ENCODE measurements at places on chromosomes 3 and 15.
A peak's percentile ranks its signal among the peaks of the same experiment; 100 is the strongest.

DNA sequence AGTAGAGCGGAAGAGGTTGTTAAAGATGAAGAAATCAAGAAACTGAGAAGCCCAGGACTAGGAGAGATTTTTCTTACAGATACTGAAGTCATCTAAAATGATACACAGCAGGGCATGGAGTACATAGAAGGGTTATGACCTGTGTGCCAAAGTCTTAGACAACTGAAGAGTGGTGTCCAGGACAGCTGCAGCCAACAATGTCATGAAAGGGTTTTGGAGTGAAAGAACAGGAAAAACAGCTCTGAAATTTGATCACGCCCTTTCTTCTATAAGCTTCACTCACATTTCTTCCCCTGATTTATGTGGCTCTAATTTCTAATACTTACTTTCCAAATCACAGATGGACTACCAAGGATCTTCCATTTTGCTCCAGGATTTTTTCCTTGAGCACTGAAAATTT, 3.0 kb downstream of the CFAP20DC start:
- no peak for DNase-seq

DNA sequence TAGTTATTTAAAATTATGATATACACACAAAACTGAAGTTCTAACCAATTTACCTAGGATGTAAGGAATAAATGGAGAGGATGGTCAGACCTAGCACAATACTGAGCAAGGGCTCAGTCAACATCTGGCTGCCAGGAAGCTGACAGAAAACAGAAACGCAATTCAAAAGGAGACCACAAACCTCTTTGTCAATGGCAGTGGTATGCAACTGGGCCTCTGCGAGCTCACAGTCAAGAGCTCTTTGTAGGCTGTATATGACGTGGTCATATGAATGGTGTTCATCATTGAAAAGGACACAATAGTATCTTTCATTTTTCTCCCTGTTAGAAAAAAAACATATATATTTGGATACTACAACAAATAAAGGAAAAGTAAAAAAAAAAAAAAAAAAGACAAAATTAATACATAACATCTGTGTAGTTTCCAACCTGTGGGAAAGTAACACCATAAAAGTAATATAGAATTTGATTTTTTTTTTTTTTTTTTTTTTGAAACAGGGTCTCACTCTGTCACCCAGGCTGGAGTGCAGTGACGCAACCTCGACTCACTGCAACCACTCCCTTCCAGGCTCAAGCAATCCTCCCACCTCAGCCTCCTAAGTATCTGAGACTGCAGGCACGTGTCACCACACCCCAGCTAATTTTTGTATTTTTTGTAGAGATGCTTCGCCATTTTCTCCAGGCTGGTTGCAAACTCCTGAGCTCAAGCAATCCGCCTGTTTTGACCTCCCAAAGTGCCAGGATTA, 37.9 kb downstream of the UBR1 start:
- DNase-seq = peak; percentile 67

GRCh38 chr15:101020451-101020850, 101.3 kb downstream of the LRRK1 start:
- DNase-seq = no peak

DNA sequence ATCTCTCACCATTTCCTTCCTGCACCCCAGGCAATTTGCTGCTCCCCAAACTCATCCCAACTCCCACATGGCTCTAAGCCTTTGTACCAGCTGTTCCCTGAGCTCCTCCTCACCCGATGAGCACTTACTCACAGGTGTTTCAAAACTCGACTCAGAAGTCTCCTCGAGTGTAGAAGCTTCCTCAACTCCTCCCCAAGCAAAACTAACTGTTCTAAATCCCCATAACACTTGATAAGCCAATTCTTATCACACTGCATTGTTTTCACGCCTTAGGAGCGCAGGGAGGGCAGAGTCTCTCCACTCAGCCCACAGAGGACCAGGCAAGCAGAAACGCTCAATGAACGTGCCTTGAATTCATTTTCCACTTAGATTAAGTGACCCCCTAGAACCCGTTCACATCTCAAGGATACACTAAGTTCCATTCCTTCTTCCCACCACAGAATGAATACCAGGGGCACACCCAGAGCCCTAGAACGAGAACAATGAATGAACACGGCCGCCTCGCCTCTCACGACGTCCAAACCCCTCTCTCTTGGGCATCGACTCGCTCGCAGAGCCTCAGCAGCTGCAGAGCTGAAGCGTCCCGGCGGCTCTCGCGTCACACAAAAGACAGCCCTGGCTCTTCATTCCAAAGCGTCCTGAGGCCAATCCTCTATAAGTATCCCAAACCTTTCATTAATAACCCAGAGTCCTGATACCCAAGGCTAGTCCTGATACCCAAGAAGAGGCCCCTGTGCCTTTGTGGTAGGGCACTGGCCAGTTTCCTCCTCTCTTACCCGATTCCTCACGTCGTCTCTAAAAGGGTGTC, 1.1 kb downstream of the RAF1 start:
- DNase-seq = peak; percentile 42

- peak; percentile 69 for DNase-seq
Observed at GRCh38 chr3:187112934-187113793, 26.1 kb downstream of the RPL39L start.

GRCh38 chr3:87792534-87793336, 266.1 kb downstream of the CGGBP1 start:
- DNase-seq = no peak

DNA sequence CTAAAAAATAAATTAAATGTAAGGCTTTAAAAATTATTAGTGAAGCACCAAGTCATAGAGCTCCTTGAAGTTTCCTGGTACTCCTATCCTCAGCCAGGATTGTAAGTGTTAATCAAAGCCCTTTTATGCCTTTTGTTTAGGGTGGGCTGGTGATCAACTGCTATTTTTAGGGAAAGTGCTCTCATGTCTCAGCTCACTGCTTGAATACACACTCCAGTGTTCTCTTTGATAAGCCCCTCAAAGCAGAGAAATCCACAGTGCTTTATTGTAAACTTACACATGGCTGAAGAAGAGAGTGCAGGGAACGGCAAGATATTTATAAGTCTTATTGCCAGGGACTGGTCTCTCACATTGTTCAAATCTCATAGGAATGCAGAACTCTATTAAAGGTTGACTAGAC, 156.4 kb upstream of the AZI2 start:
- DNase-seq = no peak

DNA sequence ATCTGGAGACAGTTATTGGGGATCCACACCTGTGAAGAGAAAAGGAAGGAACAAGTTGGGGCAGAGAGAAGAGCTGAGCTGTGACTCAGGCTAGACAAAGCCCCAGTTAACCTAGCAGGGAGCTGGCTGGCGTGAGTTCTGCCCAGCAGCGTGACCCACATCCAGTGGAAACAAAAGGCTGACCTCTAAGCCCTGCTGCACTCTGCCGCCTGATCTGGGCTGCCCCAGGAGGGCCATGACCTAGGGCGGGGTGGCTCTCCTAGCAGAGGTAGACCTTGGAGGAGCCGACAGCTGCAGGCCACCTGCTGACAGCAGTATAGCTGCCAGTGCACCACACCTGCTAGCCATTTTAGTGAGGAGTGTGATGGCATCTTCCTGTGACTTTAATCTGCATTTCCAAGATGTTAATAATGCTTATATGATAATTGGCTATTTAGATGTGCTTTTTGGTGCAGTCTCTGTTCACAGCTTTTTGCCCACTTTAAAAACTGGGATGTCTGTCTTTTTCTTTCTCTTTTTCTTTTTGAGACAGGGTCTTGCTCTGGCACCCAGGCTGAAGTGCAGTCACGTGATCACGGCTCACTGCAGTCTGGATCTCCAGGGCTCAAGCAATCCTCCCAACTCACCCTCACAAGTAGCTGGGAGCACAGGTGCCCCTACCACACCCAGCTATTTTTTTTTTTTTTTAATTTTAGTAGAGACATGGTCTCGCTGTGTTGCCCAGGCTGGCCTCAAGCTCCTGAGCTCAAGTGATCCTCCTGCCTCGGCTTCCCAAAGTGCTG, 78.1 kb downstream of the LSM3 start:
- no peak for DNase-seq

DNA sequence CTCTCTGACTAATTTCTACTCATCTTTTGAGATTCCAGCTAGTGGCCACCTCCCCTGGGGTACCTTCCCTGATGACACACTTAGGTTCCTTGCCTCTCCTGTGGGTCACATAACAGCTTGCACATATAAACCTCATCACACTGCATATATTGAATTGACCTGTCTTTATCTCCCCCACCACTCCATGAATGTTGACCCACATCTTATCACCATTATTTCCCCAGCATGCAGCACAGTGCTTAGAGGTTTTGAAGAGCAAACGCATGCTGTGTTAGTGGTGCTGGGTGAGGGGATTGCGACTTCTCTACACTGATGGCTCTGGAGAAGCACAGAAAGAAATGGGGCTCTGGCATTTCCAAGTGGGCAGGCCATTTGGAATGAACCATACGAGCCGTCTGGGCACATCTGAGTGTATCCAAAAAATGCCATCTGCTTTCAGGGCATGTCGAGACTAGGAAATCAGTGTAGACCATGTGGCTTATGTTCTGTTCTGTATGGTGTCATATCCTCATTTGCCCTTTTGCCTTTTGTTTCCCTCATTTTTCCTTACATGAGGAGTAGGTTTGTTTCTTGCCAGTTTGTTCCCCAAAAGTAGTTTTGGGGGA, 333.2 kb upstream of the TRIM42 start:
- DNase-seq = no peak

DNA sequence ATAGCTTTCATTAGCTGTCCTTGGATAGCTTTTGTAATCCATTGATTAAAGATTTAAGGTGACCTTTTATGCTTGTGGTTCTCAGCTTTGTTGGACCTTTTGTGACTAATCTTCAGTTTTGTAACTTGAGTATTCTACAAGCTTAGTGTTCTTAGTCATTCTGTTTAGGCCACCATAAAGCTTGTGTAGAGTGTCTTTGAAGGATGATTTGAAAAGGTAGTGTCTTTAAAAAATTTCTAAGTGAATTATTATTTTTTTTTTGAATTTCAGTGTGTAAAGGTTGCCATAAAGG, 7.5 kb downstream of the MORF4L1 start:
- DNase-seq = no peak

- DNase-seq = no peak
Observed at GRCh38 chr3:88452228-88452627, 302.5 kb downstream of the C3orf38 start.

DNA sequence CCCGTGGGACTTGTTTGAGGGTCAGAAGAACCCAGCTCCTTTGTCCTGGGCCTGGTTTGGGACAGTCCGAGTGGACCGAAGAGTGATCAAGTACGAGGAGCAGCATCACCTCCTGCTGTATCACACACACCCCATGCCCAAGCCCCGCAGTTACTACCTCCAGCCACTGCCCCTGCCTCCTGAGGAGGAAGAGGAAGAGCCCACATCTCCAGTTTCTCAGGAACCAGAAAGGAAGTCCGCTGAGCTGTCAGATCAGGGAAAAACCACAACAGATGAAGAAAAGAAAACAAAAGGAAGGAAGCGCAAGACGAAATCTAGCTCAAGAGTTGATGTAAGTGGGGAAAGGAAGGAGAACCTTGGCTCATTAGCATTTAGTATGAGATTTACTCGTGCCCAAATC, 3.3 kb upstream of the P2RY12 start:
- DNase-seq = no peak

- DNase-seq = no peak
Observed at GRCh38 chr15:62485170-62485720, 320.2 kb upstream of the C2CD4B start.

DNA sequence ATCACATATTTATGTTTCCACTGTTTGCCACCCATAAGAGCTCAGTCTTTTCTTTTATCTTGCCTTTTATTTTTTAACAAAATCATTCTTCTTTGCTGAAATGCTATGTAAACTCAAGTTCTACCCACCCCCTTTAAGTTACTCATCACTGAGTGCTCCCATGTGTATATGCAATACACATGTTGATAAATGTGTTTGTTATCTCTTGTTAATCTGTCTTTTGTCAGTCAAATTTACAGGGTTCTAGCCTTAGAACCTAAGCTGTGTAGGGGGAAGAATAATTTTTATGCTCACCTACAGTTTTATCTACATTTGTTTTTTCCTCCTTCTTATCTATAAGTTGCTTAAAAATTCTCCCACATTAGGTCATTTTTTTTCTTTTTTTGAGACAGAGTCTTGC, 1195.9 kb downstream of the ROBO2 start:
- DNase-seq = no peak

DNA sequence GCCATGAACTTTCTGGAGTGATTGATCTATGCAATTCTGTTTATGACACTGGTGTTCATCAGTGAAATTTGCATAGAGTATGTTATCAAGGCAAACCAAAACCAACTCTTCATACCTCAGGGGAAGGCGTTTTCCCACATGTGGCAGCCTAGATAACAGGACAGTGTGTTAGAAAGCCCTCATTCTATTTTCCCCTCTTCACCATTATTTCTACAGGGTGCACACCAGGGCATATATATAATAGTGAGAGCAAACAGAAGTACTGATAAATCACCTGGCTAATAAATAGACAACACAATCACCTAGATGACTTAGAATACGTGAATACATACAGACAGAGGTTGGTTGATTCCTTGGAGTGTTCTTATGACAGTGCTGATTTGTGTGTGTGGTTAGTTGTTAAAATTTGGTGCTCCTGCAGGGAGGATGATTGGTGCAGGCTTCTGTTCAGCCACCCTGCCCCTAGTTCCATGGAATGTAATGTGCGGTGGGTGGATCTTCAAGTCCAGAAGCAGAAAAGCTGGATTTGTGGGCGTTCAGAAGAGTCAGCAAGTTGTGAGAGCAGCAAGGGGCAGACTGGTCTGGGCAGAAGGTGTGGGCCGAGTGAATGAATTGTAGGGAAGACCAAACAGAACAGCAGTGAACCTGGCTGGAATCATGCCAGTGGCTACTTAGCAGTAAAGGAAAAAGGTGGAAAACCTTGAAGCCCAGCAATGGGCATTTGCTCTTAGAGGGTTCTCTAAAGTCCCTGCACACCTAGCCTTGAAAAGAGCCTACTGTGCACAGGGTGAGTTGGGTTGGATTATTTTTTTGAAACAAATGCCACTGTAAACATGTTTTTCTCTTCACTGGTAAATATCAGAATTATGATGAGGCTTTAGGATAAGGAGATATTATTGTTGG, 11.7 kb upstream of the RARRES1 start:
- no peak for DNase-seq

DNA sequence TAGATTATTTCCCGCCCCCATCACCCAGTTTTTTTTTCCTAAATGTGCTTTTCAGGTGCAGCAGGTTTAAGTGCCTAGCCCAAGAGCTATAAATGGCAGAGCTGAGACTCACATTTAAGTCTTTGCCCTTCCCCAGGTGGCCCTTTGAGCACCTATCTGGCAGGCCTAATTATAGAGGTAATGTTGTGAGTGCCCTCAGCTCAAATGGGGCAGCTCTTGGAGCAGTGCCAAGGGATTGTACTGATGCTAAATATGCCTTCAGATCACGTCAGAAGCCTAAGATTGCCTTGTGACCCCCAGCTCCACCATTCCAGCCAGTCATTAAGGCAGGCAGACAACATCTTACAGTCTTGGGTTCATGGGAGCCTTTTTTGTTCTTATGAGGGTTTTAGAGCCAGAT, 159.5 kb downstream of the RPLP1 start:
- no peak for DNase-seq

DNA sequence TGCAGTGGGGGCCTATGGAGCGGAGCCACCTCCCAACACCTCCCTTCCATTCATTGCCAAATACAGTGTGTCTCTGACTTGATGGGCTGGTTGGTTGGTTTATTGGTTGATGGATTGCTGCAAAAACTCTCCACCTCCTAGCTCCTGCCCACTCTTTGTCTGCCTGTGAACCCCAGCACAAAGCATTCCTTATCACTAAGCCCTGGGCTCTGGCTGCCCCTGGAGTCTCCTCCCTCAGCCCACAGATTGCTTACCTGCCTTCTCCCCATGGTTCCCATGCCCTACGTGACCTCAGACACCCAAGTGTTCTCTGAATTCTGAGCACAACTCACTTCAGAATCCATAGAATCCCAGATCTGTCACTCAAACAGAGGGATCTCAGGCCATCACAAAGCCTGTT, 139.1 kb upstream of the TPM1 start:
- DNase-seq = no peak
